ENCODE measurements at places on chromosomes 6 and 20. TPM values are rescaled to one million over a fixed set of nuclear protein-coding genes. Genes with fewer than 3 reads are reported as not detected.

RAMACL gene
- 1.9 TPM for total RNA-seq

MEP1A gene
- total RNA-seq, result 0.09 TPM

DNA sequence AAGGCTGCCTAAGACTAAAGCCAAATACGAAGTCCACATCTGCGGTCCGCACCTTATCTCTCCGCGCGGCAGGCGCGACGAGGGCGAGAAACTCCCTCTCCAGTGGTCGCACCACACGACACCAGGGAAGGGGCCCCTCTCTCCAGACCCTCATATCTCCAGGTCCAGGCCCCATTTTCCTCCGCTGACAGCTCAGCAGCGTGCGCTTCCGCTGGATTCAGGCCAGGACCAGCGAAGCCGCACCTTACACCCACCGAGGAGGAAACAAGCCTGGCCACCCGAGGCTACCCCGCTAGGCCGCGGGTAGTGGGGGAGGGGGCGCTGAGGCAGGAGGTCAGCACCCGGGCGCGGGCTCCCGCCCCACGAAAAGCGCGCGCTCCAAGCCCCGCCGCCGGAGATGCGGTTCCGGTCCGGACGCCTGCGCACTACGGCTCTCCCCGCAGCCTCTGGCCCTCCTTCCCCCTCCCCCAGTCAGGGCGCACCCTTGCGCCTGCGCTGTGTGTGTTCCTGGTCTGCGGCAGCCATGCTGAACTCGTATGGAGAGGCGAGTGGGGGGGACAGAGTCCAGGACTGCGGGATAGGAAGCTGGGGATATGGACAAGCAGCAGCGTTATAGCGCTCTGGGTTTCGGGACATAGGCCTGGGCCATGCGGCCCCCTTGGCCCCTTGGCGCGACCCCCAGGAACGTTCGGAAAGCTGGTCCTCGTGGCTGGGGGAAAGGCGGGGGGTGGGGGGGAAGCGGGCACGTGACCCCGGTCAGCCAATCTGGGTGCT lies at the start of gene BRD2:
Gene BRD2, plus strand, starts transcription at position 502 of the 774 bp plus-strand sequence. CDS start 4,305 bp downstream, outside the sequence.
- peak within 1 kb of the TSS; percentile 100 for H3K27ac ChIP-seq
- peaks cover 2% of the 10 kb centered on the region for H3K36me3 ChIP-seq
- peak within 1 kb of the TSS; percentile 90 for H3K4me3 ChIP-seq
- peak; percentile 99 for DNase-seq

GRCh38 chr6:117933471-117933870 lies 26.4 kb downstream of the SLC35F1 start:
- no peak overlapping the region for H3K4me3 ChIP-seq
- H3K27ac ChIP-seq, result no peak overlapping the region
- no peaks in the 10 kb centered on the region for H3K27me3 ChIP-seq
- DNase-seq, result no peak

GRCh38 chr6:107399935-107400334 lies 59.4 kb downstream of the PDSS2 start:
- DNase-seq, result no peak
- no peak overlapping the region for H3K4me3 ChIP-seq
- H3K27me3 ChIP-seq, result no peaks in the 10 kb centered on the region
- no peaks in the 10 kb centered on the region for H3K4me1 ChIP-seq
- no peak overlapping the region for H3K27ac ChIP-seq

GRCh38 chr20:35595901-35596300 lies 19.7 kb upstream of the SPAG4 start:
- no peak overlapping the region for H3K27ac ChIP-seq
- no peaks in the 10 kb centered on the region for H3K27me3 ChIP-seq
- no peaks in the 10 kb centered on the region for H3K36me3 ChIP-seq
- H3K4me1 ChIP-seq, result no peaks in the 10 kb centered on the region

DNA sequence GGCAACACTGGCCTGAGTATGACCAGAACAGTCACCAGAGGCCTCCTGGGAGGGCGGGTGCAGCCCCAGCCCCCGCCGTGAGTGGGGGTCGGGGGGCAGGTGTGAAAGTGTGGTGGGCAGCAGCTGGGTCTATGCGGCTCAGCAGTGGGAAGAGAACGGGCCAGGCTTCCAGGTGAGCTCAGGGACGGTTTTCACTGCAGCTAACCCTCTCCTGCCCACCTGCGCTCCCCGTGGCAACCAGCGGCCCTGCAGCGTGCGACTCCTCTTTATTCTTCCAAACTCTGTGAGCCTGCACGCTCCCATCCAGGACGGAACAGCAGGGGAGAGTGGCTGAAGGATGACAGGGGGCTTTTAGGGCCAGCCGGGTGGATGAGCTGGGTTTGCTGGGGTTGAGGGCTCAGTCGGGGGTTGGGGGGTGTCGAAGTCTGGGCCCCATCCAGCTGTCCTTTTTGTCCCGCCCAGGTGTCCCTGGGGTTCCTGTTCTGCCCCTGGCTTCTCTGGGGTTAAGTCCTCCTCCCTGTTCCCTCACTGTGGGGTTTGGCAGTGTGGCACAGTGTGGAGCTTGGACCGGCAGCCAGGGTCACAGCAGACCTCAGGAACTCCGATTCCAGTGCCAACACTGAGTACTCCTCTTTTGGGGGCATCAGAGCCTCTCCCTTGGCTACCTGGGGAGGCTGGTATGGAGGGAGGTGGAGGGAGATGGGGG lies 859 bp upstream of the BIRC7 start:
- H3K27ac ChIP-seq, result no peak overlapping the region
- H3K36me3 ChIP-seq, result no peaks in the 10 kb centered on the region
- H3K27me3 ChIP-seq, result no peaks in the 10 kb centered on the region
- no peak overlapping the region for H3K4me3 ChIP-seq

- no peaks in the 10 kb centered on the region for H3K27me3 ChIP-seq
- H3K36me3 ChIP-seq, result no peaks in the 10 kb centered on the region
- no peak for DNase-seq
- no peak overlapping the region for H3K27ac ChIP-seq
- no peak overlapping the region for H3K4me3 ChIP-seq
- H3K4me1 ChIP-seq, result no peaks in the 10 kb centered on the region
Measured at GRCh38 chr6:98514073-98514720, 320.2 kb upstream of the POU3F2 start.

- H3K27me3 ChIP-seq, result no peaks in the 10 kb centered on the region
- H3K4me3 ChIP-seq, result no peak overlapping the region
- no peak overlapping the region for H3K27ac ChIP-seq
- no peak for DNase-seq
- peaks cover 6% of the 10 kb centered on the region for H3K36me3 ChIP-seq
Measured at GRCh38 chr6:87261534-87261933, 60.9 kb upstream of the SMIM8 start.

DNA sequence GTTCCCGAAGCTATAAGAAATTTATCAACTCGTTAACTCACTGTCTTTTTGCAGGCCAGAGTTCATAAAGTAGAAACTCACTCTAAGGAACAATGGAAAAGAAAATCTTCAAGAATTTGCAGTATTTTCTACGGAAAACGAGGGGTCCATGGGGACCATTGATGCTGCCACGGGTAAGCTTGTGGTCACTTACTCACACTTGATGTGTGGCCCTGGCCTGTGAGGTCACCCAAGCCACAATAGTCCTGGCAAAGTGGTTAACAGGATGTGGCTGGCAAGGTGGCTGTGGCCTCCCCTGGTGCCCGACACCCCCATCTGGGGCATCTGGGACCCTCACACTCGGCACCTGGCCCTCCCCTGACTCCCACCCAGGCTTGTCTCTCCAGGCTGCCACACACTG lies 123.4 kb downstream of the C6orf118 start:
- H3K27ac ChIP-seq, result no peak overlapping the region
- H3K4me3 ChIP-seq, result no peak overlapping the region
- H3K36me3 ChIP-seq, result no peaks in the 10 kb centered on the region
- DNase-seq, result no peak
- no peaks in the 10 kb centered on the region for H3K4me1 ChIP-seq

All from kidney (tissue), 22 donors.